Left renal pelvis (tissue), 4 donors: ENCODE measurements at places on chromosomes 5 and 9.

DNA sequence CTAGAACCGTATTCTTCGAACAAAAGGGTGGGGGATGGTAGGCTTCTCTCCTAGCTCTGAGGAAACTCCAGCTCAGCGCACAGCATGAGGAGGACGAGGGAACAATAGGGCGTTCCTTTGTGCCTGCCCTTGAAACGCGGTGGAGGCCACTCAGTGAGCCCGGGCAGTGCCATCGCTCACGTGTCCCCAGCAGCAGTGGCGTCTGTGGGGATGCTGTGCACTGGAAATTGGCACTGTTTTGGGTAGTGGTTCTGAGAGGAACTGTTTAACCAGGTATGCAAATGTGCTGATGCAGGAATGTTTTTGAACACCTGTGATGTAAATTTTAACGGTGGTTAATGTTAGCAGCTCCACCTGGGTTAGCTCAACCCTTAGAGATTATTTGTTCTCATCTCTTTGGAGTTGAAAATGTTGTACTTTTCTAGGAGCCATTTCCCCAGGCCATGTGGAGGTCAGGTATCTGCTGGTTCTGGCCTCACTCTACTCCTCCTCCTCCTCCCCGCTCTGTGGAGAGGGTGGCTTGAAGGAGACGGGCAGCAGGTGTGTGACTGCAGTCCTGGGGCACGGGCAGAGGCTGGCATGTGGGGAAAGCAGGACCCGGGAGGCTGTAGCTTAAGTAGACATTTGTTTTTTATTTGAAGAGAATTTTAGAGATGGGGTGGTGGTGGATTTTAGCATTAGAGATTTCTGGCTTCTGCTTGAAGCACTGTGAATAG is 48.3 kb downstream of the EHMT1 start:
- no peak for DNase-seq

DNA sequence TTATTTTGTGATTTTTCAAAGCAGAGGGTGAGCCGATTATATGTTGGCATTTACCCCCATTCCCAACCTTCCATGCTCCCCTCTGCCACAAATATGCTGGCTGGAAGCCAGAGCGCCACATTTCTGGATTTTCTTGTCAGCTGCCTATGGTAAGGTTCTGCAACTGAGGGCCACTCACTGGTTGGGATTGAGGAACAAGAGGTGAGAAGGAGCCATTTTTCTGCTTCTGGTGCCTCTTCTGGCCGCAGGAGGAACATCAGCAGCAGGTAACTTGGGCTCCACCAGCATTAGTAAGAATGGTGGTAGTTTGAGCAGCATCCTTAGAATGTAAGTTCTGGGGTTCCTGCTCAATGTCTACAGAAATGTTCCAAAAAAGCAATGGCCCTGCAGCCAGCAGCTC is 159.5 kb upstream of the MAST4 start:
- no peak for DNase-seq

DNA sequence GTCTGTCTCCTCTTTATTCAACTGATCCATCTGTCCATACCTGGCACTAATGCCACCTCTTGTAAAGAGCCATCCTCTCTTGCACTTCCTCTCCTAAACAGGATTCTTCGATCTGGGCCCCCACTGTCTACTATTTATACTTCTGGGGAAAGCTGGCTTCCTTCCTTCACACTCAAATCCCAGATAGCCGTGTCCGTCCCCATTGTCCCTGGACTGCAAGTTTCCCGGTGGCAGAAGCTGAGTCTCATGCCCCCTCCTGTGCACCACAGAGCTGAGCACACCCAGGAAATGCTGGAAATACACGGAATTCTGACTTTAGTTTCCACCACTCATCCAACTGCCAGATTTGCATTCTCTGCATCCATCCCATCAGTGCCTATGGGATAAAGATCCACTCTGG is 84.0 kb downstream of the MARCHF11 start:
- DNase-seq = no peak

DNA sequence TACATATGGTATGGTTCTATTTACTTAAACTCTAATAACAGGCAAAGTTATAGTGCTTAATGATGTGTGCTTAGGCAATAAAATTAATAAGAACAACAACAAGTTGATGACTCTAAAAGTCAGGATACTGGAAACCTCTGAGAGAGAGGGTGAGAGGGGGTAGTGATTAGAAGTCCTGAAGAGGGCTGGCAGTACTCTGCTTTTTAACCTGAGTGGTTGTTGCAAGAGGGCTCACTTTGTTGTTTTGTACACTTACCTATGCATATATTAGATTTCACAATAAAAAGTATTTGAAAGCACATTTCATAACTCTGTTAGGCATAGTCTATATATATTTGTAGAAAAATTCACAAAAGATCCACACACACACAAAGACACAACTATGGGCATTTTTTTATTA is 21.4 kb upstream of the ELL2 start:
- DNase-seq = no peak

DNA sequence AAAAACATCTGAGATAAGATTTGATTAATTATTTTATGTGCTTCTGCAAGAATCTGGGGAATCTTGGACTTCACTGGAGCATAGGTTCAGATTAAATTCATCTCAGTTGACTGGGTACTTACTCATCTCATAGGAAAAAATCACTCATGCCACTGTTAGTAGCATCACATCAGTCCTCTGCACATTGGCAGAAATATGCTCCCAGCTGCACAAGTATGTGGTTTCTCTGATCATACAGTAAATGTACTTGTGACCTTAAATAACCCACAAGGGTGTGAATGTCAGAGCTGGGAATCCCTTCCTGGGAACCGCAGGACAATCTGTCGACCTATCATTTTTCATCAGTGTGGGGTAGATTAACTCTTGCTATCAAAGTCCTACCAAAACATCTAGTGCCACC is 203.7 kb upstream of the SLC24A2 start:
- no peak for DNase-seq

- DNase-seq = no peak
Measured at GRCh38 chr9:34793428-34793827, 83.5 kb upstream of the CCL21 start.

GRCh38 chr9:92760070-92760469 is 4.6 kb downstream of the BICD2 start:
- DNase-seq = no peak

- no peak for DNase-seq
Measured at GRCh38 chr9:68697851-68698250, 7.2 kb upstream of the PIP5K1B start.

DNA sequence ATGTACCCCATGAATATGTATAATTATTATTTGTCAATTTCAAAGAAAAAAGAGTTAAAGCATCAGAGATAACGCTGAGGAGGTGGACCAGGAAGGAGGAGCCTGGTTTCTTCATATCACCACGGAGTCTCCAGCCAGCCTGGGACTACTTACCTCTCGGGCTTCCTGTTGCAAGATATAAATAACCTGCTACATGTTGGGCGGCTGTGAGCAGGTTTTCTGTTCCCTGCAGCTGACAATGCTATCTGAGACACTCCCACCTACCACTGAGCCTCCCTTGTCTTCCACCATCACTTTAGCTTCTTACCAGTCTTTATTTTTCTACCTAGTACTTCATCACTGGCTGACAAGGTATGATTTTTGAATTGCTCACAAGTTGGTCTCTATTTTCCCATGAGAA is 102.7 kb upstream of the CPEB4 start:
- DNase-seq = no peak

GRCh38 chr5:171261904-171262303 is 47.1 kb upstream of the TLX3 start:
- no peak for DNase-seq

- DNase-seq = no peak
Measured at GRCh38 chr5:36606428-36607113, at the start of gene SLC1A3. Gene SLC1A3 (plus strand): TSS chr5:36606606. CDS start chr5:36608424, 1,818 bp downstream.

GRCh38 chr5:135509995-135510394 is 25.8 kb downstream of the NEUROG1 start:
- DNase-seq = no peak

GRCh38 chr5:1946122-1946677 is 63.5 kb upstream of the IRX4 start:
- no peak for DNase-seq

DNA sequence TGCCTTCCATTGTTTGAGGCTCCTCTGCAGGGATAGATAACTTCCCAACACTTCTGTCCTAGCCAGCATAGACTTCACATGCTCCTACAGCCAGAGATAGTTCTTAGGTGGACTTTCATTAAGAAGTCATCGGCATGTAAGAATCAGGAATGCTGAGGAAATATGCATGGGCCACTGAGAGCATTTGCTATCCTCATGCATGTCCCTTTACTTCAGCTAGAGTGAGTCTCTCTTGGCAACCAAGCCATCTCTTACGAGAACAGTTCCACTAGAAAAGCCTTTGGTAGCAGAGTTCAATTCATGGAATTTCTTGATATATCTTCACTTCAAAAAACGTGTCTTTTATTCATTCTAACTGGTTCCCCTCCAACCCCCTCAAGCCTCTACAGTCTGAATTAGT is 202.4 kb downstream of the SMARCA2 start:
- no peak for DNase-seq

DNA sequence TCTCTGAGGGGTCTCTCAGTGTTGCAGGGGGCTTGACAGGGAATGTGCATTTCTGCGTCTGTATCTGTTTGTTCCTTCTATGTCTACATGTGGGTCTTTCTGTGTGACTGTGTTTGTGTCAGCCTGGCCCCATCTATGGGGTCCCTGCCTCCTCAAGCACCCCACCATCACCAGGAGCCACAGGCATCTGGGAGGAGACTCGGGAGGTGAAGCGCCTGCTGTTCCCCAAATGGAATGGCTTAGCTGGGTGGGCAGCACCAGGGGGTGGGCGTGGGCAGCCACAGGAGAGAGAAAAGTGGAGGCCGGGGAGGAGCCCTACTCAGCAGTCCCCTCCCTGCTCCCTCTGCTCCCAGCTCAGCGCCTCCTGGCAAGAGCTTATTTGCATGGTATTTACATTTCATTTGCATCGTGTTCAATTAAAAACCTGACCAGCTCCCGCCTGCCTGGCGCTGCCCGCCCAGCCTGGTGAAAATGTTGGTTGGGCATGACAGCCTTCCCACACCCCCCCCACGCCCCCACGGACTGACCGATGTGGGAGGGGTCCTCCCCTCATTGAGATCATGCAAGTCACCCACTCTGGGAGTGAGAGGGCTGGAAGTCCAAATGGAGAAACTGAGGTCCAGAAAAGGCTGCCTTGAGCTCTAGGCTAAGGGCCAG is 50.5 kb downstream of the CXXC5 start:
- DNase-seq = no peak

- no peak for DNase-seq
Measured at GRCh38 chr9:72150127-72150526, 887 bp downstream of the GDA start.

DNA sequence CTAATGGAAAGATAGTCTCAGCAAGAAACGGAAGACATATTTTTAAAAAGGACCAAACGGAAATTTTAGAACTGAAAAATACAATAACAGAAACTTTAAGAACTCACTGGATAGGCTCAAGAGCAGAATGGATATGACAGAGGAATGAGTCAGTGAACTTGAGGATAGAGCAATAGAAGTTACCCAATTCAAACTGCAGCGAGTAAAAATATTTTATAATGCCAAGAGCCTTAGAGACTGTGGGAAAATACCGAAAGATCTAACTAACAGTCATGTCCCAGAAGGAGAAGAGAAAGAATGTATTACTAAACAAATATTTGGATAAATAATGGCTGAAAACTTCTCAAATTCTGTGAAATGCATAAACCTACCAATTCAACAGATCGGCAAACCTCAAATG is 40.8 kb downstream of the ADAMTS2 start:
- DNase-seq = no peak

DNA sequence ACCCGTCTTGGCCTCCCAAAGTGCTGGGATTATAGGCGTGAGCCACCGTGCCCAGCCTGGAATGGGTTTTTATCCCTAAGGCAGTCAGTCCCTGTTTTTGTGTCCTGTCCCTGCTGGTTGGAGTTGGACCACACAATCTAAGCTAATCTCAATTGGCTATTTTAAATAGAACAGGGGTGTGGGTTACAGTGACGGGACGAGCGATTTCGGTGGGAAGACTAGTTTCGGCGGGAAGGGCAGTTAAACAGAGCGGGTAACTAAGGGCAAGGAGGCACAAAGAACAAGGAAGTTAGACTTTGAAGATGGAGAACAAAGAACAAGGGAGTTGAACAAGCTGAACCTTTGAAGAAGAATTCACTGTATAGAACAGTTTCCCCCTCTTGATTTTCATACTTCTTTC is 1.4 kb downstream of the GTF3C5 start:
- no peak for DNase-seq

- no peak for DNase-seq
Measured at GRCh38 chr5:74894351-74894750, 28.2 kb upstream of the FAM169A start.

GRCh38 chr5:116068028-116068632 is 16.7 kb upstream of the COMMD10 start:
- peak; percentile 43 for DNase-seq

DNA sequence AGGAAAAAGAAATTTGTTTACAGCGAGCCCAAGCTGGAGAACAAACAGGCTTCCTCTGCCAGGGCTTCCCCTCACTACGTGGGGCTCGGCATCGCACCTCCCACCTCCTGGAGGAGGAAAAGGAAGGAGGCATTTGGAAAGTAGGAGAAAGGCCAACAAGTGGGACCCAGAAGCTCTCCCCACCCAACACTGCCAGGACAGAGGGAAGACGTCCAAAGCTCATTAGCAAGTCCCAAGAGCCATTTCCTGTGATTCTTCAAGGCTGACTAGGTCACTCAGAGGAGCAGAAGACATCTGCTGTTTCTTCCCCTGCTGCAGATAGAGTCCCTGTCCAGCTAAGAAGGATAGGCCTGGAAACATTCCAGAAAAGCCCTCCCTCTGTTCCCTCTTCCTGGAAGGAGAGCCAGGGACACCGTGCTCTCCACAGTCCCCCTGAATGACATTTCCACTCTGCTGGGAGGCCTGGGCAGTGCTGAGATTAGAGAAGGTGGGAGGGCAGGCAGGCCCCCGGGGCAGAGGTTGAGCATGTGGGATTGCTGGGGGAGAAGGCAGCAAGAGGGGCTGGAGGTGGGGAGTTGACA is 57.0 kb upstream of the NEURL1B start:
- peak; percentile 55 for DNase-seq

- DNase-seq = no peak
Measured at GRCh38 chr9:17013010-17013409, 121.8 kb upstream of the CNTLN start.

GRCh38 chr5:105952875-105953274 is 1717.9 kb downstream of the EFNA5 start:
- DNase-seq = no peak

- DNase-seq = no peak
Measured at GRCh38 chr9:128168731-128169308, 8.8 kb downstream of the BBLN start.

DNA sequence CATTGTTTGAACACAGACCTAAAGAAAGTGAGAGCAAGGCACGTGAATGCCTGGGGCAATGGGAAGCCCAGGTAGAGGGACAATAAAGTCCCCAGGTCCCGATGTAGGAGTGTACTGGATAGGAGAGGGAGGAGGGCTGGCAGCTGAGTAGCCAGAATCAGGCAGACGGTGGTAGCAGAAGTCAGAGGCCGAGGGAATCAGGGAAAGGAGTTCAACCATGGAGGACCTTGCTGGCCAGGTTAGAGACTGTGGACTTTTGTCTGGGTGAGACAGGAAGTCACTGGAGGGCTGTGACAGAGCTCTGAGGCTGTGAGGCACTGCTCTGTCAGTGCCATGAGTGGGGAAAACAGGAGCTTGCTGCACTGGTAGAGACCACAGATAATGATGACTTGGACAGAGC is 248.2 kb downstream of the EFNA5 start:
- DNase-seq = no peak

- no peak for DNase-seq
Measured at GRCh38 chr9:127117801-127118200, 4.6 kb downstream of the ANGPTL2 start.

- no peak for DNase-seq
Measured at GRCh38 chr5:115478281-115478680, 66.3 kb downstream of the FEM1C start.
